ENCODE measurements at places on chromosomes 5 and 9. TPM values are rescaled to one million over a fixed set of nuclear protein-coding genes. Genes with fewer than 3 reads are reported as not detected.

FYB1 gene
- total RNA-seq = under 0.01 TPM

CD180 gene
- total RNA-seq = not detected

LHFPL2 gene
- total RNA-seq = 78.5 TPM

ANKDD1B gene
- 1.3 TPM for total RNA-seq

ROPN1L gene
- 1.6 TPM for total RNA-seq

PCDHGA6 gene
- total RNA-seq = 1.5 TPM

GLRA1 gene
- total RNA-seq = not detected

GMCL2 gene
- not detected for total RNA-seq

ENTPD2 gene
- under 0.01 TPM for total RNA-seq
